ENCODE measurements at places on chromosomes 7 and 10.

- DNase-seq = no peak
Measured at GRCh38 chr10:31757386-31757791, 171.2 kb downstream of the ARHGAP12 start.

GRCh38 chr7:128833946-128834325, 3.7 kb downstream of the FLNC start:
- DNase-seq = no peak

DNA sequence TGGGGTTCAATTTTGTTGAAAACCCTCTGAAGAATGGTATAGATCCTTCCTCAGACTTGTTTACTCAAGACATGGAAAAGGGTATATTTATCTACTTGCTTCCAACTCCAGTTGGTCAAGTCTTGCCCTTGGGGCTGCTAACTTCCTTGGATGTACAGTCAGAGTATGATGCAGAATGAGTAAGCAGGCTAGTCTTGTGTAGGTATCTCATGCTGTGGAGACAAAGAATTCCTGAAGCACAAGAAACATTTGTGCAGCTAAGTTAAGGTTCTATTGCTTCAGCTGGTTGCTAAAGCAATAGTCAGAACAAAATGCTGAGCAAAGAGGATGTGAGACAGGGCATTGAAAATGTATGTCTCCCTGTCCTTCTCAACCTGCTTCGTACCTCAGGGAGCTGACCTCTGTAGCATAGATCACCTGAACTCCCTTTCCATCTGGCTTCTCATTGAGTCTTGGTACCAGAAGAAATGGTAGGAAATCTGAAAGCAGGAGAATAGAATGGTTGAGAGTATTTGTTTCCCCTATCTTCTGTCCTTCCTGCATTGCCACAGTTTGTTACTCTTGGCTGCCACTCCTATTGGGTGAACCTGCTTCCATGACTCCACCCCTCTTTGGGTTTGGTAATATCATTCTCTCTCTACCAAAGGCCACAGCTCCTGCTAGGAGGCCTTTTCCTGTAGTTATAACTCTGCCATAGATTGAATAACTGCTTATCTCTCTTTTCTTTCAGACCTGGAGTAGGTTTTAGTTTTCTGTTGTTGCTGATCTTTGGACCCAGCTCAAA, 346.0 kb downstream of the PHF14 start:
- DNase-seq = no peak

GRCh38 chr10:61842755-61843497, 58.6 kb upstream of the ARID5B start:
- DNase-seq = no peak

DNA sequence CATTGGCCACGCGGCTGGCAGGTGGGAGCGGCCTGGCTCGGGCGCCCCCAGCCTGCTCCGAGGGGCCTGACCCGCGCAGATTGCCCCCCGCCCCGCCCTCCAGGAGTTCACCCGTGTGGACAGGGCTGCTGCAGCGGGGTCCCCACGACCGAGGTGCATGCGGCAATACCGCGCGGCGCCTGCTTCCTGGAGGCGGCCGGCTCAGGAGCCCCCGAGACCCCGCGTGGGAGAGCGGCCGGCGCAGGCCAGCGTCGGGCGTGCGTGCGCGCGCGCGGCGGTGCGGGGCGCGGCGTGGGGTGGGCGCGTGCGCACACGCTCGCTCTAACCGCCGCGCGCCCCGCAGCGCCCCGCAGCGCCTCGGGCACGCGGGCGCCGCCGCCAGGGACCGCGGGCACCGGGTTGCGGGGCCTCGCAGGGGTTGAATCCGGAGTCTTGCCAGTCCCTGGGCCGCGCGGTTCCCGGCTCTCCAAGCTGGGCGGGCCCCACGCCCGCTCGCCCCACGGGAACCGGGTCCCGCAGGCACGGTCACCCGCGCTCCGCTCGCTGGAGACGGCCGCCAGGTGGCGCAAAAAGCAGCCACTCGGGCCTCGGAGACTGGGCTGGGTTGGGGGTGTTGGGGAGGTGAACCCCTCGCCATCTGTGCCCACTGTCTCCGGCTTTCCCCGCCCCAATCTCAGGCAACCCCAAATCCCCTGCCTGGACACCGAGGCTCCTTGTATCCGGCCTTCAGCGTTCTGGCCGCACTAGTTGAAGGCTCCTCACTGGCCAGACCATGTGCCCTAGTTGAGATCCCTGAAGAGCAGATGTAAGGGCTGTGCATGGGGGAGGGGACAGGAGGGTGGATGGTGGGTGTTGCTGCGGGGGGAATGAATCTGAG, 1.3 kb upstream of the ACHE start:
- peak; percentile 41 for DNase-seq

DNA sequence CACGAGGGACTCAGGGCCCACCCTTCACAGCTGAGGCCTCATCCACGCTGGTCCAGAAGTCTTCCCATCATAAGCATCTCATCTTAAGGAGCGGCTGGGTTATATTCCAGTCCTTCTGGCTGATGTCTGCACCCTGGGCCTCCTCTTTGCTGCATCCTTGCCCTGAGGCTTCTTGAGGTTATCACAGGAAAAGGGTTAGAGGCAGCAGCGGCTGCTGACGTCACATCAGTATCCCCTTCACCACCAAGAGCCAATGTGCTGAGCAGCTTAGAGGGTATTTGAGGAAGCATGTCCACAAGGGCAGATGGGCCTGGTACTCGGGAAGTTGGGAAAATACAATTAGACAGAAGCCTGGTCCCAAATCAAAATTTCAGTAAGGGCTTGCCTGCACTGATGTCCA, 125.1 kb downstream of the PLXNA4 start:
- DNase-seq = no peak

- DNase-seq = no peak
Measured at GRCh38 chr7:81594767-81595166, 175.1 kb downstream of the HGF start.

DNA sequence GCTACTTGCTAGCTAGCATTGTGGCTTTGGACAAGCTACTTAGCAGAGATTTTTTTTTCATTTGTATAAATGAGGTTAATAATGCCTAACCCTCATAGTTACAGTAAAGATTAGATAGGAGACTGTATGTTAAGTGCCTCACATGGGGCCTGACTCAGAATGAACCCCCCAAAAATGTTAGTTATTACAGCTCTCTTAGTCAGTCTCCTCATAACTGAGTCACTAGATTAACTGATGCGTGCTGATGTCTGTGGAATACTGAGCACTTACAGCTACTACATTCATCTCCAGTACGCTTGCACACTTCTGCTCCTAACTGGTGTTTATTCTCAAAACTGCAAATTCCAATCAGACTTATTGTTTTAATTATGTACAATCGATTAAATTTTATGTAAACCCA, 315.3 kb downstream of the SNX13 start:
- DNase-seq = no peak

DNA sequence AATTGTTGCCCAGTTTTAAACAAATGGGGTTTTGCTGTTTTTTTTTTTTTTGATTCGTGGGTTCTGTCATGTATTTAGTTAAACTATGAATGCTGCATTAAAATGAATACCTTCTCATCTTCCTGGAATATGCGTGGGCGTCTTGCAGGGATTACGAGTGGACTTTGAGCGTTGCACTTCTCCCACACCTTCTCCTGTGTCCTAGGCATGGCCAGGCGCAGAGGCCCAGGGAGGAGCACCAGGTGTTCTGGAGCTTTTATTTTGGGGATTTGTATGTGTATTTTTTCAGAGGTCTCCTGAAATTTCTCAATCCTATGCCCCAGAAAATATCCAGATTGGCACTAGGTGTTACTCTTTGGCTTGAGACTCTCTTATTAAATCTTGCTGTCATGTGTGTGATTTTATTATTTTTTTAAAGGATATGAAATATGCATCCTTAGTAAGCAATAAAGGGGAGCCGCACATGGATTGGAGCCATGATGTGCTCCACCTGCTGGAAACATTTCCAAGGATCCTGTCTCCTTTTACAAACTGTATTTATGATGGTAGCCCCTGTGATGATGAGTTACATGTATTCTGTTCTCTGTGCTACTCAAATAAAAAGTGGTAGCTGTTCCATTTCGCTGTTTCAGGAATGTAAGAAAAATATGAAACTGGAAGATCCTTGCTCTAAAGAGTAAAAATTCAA, 482.2 kb upstream of the KLF6 start:
- no peak for DNase-seq

- DNase-seq = no peak
Measured at GRCh38 chr10:126408953-126409641, 20.8 kb upstream of the ADAM12 start.

- DNase-seq = no peak
Measured at GRCh38 chr7:125618516-125618915, 688.9 kb upstream of the POT1 start.

- DNase-seq = no peak
Measured at GRCh38 chr10:102645388-102645740, 1.1 kb downstream of the TRIM8 start.

- no peak for DNase-seq
Measured at GRCh38 chr10:72107325-72108003, 19.1 kb upstream of the SPOCK2 start.

- DNase-seq = no peak
Measured at GRCh38 chr10:58608826-58609531, 96.3 kb downstream of the BICC1 start.

- DNase-seq = no peak
Measured at GRCh38 chr7:53500076-53500475, 464.6 kb downstream of the POM121L12 start.

GRCh38 chr10:36464291-36464690, 661.1 kb upstream of the ANKRD30A start:
- no peak for DNase-seq

DNA sequence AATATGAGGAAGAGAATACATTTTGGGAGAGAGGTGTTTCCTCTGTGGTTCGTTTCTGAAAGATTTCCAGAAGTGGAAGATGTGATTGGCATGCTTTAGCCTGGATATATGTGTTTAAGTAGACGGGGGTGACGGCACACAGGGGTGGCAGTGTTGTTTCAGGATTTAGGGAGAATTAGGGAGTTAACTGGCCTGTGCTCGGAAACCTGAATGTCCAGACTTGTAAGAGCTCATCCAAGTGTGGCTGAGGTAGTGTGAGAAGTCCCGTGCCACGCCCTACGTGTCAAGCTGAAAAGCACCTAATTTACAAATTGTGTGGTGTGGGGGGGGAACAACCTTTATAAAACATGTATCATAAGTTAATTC, 1.1 kb downstream of the RALA start:
- no peak for DNase-seq

DNA sequence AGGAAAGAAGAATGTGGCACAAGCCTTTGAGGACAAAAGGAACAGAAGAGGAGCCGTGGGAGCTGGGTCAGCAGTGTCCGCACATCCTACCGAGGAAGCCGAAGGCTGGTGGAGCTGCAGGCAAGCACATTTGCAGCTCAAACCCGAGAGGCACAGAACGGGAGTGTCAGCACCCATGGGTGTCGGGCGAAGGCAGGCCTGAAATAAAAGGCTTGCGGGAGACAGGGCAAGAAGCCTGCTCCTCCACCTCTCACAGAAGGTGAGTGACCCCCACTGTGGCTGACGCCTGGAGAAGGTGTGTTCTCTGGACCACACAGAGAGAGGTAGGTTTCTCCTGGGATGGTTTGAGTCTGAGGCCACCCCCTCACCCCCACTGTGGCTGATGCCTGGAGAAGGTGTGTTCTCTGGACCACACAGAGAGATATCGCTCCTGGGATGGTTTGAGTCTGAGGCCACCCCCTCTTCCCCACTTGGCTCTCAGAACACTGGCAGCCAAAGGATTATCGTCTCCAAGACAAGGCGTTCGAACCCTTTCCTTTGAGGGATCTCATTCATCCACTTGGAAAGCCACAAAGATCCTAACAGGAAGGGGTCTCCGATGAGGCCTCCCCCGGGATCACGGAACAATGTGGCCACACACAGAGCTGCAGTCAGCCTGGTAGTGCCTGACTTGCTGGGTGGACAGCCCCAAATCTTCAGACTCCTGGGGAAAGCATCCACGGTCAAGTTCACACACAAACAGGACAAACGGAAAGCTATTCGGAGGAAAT, 21.6 kb upstream of the GTPBP4 start:
- no peak for DNase-seq

DNA sequence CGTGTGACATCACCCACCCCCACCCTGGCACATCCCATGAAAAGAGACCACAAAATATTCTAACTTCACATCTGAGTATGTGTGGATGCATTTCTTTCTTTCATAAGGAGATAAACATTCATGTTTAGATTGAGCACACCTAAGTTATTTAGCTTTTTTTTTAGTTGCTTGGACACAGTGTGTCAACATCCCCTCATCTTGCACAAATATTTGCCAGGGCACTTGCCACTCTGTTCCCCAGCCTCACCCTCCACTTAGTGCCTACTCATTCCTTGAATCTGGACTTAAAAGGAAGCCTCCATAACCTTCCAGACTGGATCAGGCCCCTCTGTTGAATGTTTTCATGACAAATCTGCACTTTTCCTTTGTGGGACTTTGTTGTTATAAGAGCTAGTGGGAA, 338.9 kb upstream of the IGFBP3 start:
- no peak for DNase-seq

- no peak for DNase-seq
Measured at GRCh38 chr7:55099066-55099820, 80.4 kb downstream of the EGFR start.

DNA sequence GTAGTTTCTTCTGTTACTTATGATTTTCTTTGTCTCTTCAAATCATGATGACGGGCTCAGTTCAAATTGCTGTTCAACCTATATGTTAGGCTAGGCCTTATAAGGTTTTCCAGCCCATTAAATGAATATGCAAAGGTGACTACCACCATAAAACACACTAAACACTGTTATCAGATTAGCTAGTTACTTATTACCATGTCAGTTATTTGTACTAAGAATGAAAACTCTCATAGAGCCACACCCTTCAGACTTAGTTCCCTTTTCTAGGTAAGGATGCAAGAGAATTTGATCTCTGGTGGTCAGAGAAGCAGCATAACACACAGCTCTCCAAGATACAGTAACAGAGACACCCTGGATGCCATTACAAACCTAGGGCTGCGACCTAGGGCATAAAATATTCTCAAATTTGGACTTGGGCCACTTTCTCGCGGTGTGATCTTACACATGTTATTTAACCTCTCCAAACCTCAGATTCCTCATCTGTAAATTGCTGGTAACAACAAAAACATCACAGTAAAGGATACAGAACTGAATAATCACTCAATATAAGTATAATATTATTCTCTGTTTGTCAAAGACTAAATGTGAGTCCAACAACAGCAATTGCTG, 35.6 kb downstream of the ANKMY2 start:
- no peak for DNase-seq

- no peak for DNase-seq
Measured at GRCh38 chr7:64544010-64544409, 18.9 kb downstream of the ZNF680 start.

DNA sequence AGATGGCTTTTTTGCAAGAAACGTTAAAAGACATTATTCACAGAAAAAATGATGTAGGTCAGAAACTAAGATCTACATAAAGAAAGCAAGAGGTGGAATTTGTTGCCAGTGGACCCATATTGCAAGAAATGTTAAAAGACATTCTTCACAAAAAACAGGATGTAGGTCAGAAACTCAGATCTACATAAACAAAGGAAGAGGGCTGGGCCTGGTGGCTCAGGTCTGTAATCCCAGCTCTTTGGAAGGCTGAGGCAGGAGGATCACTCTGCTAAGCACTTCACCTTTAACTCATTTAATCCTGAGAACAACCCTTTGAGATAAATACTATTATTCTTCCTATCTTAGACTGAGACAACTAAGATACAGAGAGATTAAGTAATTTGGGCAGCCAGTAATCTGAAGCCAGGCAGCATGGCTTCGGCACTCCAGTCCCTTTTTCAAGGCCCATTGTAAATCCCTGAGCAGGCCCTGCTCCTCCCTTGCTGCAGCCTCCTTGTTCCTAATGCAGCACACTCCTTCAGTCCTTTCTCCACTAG, 11.6 kb downstream of the ZFAND4 start:
- DNase-seq = no peak

Measured in hematopoietic multipotent progenitor cell (in vitro differentiated cells).